Activated CD8-positive, alpha-beta T cell treated with anti-CD3 and anti-CD28 coated beads for 36 hours (primary cell): ENCODE measurements at places on chromosomes 2 and 18. TPM values are rescaled to one million over a fixed set of nuclear protein-coding genes. Genes with fewer than 3 reads are reported as not detected.

WDR54 gene
- 132 TPM for total RNA-seq

ACMSD gene
- not detected for total RNA-seq

DNA sequence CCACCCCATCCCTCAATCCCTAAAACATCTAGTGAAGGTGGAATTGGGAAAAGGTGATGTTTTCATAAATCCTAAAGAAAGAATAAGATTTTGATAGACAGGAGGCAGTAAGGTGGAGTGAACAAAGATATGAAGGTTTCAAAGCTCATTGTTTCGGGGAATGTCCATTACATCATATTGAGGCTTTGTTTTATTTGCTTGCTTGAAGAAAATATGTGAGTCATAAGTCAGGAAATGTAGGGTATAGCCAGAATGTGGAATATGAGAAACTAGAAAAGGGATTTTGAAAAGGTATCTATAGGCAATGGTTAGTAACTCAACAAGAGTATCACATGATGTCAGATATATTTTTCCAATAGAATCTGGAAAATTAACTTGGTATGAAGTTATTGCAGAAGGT, 1178.5 kb upstream of the ACVR2A start:
- H3K4me1 ChIP-seq: no peaks in the 10 kb centered on the region
- DNase-seq: no peak
- H3K27me3 ChIP-seq: no peaks in the 10 kb centered on the region
- H3K27ac ChIP-seq: no peak overlapping the region
- H3K36me3 ChIP-seq: no peaks in the 10 kb centered on the region

GRCh38 chr18:21194871-21195771, 46.9 kb upstream of the GREB1L start:
- H3K4me1 ChIP-seq: no peaks in the 10 kb centered on the region
- no peak overlapping the region for H3K4me3 ChIP-seq
- H3K36me3 ChIP-seq: no peaks in the 10 kb centered on the region
- H3K27ac ChIP-seq: no peak overlapping the region

GRCh38 chr18:22195052-22195451, 25.7 kb downstream of the GATA6 start:
- no peak overlapping the region for H3K4me3 ChIP-seq
- H3K4me1 ChIP-seq: peaks cover 3% of the 10 kb centered on the region
- H3K27me3 ChIP-seq: peaks cover 8% of the 10 kb centered on the region
- H3K36me3 ChIP-seq: no peaks in the 10 kb centered on the region
- no peak for DNase-seq
- H3K27ac ChIP-seq: no peak overlapping the region

DNA sequence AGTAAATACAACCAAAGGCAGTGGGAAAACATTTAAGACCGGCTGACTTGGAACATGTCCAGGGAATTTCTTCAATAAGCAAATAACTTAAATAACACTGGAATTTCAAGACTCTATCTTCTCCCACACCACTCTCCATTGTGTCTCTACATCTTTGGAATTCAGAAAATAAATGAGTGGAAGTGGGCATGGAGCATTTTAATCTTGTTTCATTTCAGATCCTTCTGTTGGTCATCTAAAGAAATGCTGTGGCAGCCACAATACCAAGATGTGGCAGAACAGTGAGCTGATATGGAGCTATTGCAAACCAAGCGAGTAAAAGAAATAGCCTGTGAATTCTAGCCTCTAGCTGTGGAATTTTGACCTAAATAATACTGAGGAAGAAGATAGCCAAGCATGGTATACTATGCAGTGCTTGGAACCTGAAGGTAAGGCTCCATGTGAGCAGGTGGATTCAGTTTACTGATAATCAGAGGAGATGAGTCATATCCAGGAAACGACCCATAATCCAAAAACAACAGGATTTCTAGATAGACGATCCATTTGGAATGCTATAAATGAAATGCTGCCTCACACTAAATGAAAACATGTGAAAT, 157.1 kb upstream of the SCN7A start:
- no peak for DNase-seq
- no peaks in the 10 kb centered on the region for H3K4me1 ChIP-seq
- H3K4me3 ChIP-seq: no peak overlapping the region
- H3K27me3 ChIP-seq: no peaks in the 10 kb centered on the region

DNA sequence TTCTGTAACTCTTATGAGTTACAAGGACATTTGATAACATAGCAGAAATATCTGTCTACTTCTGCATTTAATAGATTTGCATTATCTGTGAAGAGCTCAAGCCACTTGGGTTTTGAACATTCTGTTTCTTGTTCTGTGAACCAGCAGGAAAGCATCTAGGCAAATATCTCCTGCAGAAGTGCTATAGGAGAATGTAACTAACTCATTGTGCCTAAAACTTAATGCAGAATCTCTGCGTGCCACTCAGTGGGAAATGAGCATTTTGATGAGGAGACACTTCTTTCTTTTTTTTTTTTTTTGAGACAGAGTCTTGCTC, 63.5 kb downstream of the MYOM1 start:
- H3K27me3 ChIP-seq: no peaks in the 10 kb centered on the region
- no peak overlapping the region for H3K27ac ChIP-seq
- no peak overlapping the region for H3K4me3 ChIP-seq

DNA sequence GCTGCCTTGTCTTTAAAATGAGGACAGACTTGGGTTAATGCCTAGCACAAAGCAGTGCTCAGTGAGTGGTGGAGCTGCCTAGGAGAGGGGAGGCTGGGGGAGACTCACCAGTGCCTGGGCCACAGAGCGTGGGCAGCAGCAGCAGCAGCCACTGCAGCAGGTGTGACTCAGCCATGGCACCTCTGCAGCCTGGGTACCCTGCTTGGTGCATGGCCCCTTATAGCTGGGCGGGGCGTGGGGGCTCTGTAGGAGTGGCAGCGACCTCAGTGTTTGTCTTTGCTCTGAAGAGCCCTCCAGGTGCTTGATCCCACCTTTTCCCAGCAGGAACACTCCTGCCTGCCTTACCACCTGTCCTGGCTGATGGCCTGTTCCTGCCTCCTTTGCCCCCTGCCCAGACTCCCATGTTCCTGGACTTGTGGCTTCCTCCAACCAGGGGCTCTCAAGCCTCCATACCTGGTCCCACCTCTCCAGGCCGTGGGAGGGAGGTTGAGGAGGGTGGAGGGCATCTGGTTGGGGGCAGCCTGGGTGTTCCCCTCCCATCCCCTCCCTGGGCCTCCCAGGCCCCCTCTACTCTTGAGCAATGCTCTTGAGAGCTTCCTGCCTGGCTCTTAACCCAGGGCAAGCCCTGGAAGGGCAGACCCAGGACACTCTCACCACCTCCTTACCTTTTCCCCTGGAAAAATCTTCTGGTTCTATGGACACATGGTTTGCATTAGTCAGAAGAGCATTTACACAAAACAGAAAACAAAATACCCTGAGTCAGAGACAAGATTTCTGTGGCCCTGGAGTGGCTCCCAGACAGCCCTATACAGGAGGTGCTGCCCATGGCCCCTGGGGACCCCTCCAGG, at the start of gene SFTPB:
SFTPB (minus strand) TSS at position 191 of the 848 bp plus-strand sequence; CDS start at position 175, 16 bp downstream.
- H3K36me3 ChIP-seq: no peaks in the 10 kb centered on the region
- no peaks in the 10 kb centered on the region for H3K27me3 ChIP-seq
